Activated CD8-positive, alpha-beta T cell treated with anti-CD3 and anti-CD28 coated beads for 36 hours (primary cell): ENCODE measurements at places on chromosomes 13 and 19. TPM values are rescaled to one million over a fixed set of nuclear protein-coding genes. Genes with fewer than 3 reads are reported as not detected.

GRCh38 chr13:110338441-110339101, 31.5 kb downstream of the COL4A2 start:
- H3K4me3 ChIP-seq = no peak overlapping the region
- DNase-seq = no peak
- peaks cover 19% of the 10 kb centered on the region for H3K27me3 ChIP-seq
- H3K36me3 ChIP-seq = no peaks in the 10 kb centered on the region
- no peak overlapping the region for H3K27ac ChIP-seq

The PSG11 gene
- total RNA-seq = not detected

The FBXO27 gene
- total RNA-seq = 2.3 TPM

DNA sequence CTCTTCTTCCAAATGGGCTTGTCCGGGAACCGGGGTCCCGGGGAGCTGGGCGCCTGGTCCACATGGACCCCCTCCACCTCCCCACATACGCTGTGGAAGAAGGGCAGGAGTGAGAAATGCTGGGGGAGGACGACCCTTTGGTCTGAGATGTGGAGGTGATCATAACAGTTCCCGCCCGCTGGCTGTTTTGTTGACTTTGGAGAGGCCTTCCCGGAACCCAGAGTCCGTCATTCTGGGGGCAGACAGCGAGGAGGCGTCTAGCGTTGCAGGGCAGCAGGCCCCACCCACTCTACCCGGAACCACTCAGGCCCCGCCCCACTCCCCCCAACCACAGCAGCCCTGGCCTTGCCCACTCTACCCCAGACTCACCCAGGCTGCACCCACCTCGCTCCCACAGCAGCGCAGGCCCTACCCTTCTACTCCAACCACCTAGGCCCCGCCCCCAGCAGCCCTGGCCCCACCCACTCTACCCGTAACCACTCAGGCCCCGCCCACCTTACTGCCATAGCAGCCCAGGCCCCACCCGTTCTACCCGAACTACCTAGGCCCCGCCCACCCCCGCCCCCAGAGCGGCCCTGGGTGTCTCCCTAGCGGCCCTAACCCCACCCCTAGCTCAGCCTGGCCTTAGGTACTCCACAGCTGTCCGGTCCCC, 7.1 kb downstream of the GPR108 start:
- DNase-seq = peak; percentile 82
- H3K27me3 ChIP-seq = no peaks in the 10 kb centered on the region
- no peak overlapping the region for H3K4me3 ChIP-seq
- peaks cover 22% of the 10 kb centered on the region for H3K36me3 ChIP-seq
- peaks cover 4% of the 10 kb centered on the region for H3K4me1 ChIP-seq

DNA sequence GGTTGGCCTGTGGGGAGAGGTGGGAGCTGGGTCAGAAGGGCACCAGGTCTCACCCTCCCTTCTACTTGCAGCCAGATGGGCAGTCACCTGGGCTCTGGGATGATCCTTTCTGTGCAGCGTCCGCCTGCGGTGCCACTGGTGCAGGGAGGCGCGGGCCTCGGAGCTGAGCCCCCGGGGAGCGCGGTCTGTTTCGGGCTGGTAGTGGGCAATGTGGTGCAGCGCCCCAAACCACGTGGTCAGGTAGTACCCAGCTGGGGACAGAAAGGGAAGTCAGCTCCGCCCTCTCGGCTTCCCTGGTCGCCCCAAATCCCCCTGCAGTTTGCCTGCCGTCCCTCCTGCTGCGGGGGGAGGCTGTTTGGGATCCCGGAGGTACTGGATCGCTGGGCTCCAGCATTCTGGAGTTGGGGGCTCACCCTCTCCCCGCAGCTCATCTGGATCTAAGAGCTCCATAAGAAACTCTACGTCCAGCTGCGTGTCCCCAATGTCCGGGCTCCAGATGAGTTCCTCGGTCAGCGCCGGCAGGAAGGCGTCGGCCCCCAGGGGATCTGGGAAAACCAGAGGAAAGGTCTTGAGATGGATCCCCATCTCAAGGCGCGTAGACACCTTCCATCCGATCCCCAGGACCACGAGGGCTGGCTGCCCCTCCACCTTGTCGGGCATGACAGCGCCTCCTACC, 8.8 kb downstream of the RINL start:
- DNase-seq = peak; percentile 58
- peak overlapping the region; percentile 92 for H3K27ac ChIP-seq
- H3K27me3 ChIP-seq = no peaks in the 10 kb centered on the region
- peak overlapping the region; percentile 85 for H3K4me3 ChIP-seq
- H3K36me3 ChIP-seq = peaks cover 62% of the 10 kb centered on the region
- peaks cover 50% of the 10 kb centered on the region for H3K4me1 ChIP-seq

- H3K36me3 ChIP-seq = no peaks in the 10 kb centered on the region
- no peak overlapping the region for H3K27ac ChIP-seq
- H3K4me3 ChIP-seq = no peak overlapping the region
- H3K27me3 ChIP-seq = no peaks in the 10 kb centered on the region
- no peak for DNase-seq
These were observed 1459.5 kb upstream of the PCDH20 start for GRCh38 chr13:62875118-62875640.

The PRR22 gene
- 5.0 TPM for total RNA-seq

The OXGR1 gene
- not detected for total RNA-seq

- no peaks in the 10 kb centered on the region for H3K4me1 ChIP-seq
- no peak overlapping the region for H3K27ac ChIP-seq
- DNase-seq = no peak
- H3K27me3 ChIP-seq = no peaks in the 10 kb centered on the region
- H3K4me3 ChIP-seq = no peak overlapping the region
These were observed 110.0 kb upstream of the DACH1 start for GRCh38 chr13:71977028-71977427.
